Type B pancreatic cell (in vitro differentiated cells): ENCODE measurements at places on chromosomes 1 and 21.

DNA sequence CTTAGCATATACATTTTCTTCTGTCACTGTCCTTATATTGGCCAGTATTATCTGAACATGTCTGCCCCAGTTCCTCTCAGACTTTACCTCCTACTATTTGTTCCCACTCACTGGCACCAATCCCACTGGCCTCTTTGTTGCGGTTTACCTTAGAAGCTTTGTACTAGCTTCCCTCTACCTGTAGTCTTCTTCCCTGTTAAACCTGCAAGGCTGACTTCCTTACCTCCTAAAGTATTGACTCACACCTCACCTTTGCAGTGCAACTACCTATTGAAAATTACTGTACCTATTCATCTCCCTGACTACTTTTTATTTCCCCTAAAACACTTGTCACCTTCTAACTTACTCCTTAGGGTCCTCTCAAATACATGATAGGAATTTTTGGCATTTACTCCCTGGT lies 111.1 kb downstream of the CLEC20A start:
- H3K27me3 ChIP-seq, result no peaks in the 10 kb centered on the region
- H3K36me3 ChIP-seq, result peaks cover under 1% of the 10 kb centered on the region
- H3K4me1 ChIP-seq, result peaks cover 15% of the 10 kb centered on the region
- DNase-seq, result no peak
- H3K4me3 ChIP-seq, result no peak overlapping the region

GRCh38 chr1:198543670-198544260 lies 3.3 kb upstream of the ATP6V1G3 start:
- no peaks in the 10 kb centered on the region for H3K27me3 ChIP-seq
- H3K27ac ChIP-seq, result no peak overlapping the region
- DNase-seq, result no peak
- H3K4me1 ChIP-seq, result no peaks in the 10 kb centered on the region

GRCh38 chr1:30782361-30783255 lies 25.0 kb upstream of the LAPTM5 start:
- DNase-seq, result peak; percentile 83
- H3K4me3 ChIP-seq, result no peak overlapping the region
- no peaks in the 10 kb centered on the region for H3K36me3 ChIP-seq
- H3K4me1 ChIP-seq, result peaks cover 22% of the 10 kb centered on the region
- peaks cover 2% of the 10 kb centered on the region for H3K27me3 ChIP-seq

DNA sequence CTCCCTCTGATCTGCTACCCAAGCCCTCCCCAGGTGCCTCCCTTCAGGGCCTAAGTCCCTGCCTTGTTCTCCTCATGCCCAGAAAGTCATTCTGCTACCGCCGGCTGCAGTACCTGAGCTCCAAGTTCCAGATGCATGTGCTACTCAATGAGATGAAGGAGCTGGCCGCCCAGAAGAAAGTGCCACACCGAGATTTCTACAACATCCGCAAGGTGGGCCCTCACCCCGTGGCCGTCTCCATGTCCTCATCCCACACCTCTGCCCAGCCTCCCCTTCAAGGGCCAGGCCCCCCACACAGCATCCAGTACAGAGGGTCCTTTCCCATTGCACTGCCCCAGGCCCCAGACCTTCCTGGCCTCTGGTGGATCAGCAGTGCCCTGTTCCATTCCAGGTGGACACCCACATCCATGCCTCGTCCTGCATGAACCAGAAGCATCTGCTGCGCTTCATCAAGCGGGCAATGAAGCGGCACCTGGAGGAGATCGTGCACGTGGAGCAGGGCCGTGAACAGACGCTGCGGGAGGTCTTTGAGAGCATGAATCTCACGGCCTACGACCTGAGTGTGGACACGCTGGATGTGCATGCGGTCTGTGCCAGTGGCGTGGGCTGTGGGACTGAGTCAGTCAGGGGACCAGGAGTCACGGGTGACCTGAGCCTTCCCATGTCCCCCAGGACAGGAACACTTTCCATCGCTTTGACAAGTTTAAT lies 8.2 kb downstream of the AMPD2 start:
- H3K36me3 ChIP-seq, result peaks cover 4% of the 10 kb centered on the region
- H3K27ac ChIP-seq, result no peak overlapping the region
- H3K4me1 ChIP-seq, result peaks cover 11% of the 10 kb centered on the region
- DNase-seq, result peak; percentile 58
- no peaks in the 10 kb centered on the region for H3K27me3 ChIP-seq

GRCh38 chr1:119953266-119953998 lies 57.1 kb upstream of the ADAM30 start:
- H3K4me1 ChIP-seq, result no peaks in the 10 kb centered on the region
- peaks cover 24% of the 10 kb centered on the region for H3K36me3 ChIP-seq
- no peak overlapping the region for H3K27ac ChIP-seq
- H3K27me3 ChIP-seq, result no peaks in the 10 kb centered on the region
- no peak for DNase-seq
- no peak overlapping the region for H3K4me3 ChIP-seq

- H3K36me3 ChIP-seq, result no peaks in the 10 kb centered on the region
- peak overlapping the region; percentile 77 for H3K4me3 ChIP-seq
- H3K27ac ChIP-seq, result peak overlapping the region; percentile 70
- no peak for DNase-seq
- H3K4me1 ChIP-seq, result peaks cover 10% of the 10 kb centered on the region
These were observed 553 bp upstream of the SLC30A2 start for GRCh38 chr1:26046246-26047095.

- DNase-seq, result peak; percentile 81
- H3K27ac ChIP-seq, result peak within 1 kb of the TSS; percentile 81
- peaks cover 27% of the 10 kb centered on the region for H3K36me3 ChIP-seq
These were observed at the start of gene CYYR1 for GRCh38 chr21:26572702-26573381. Gene CYYR1 (minus strand): TSS chr21:26573286. CDS start chr21:26572940, 346 bp downstream.

DNA sequence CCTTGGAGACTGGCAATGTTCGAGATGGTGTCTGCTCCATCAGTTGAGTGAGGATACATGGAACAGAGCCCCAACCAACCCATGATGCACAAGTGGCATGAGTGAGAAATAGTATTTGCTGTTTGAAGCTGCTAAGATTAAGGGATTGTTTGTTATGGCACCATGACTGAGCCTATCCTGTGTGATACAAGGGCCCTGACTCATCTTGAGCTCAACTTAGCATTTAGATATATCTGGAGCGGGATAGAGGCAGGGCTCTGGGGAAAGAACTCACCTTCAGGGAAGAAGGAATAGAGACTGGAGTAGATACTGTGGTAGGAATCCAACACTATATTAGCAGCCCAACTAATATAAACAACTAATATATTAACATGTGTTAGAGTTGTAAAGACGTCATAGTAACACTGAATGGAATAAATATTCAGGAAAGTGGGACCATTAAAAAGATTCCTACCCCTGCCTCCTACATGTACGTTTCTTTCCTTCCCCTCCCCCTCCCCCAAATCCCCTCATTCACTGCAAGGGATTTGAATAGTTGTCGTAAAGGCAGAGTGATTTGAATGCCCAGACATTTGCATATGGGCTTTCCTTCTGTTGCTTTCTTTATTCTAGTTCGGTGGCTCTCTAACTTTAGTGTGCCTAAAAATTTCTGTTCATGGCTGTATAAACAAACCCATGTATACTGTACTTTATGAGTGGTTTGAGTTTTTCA lies 106.6 kb upstream of the POU3F1 start:
- no peak overlapping the region for H3K27ac ChIP-seq
- no peak for DNase-seq
- H3K4me3 ChIP-seq, result no peak overlapping the region
- H3K27me3 ChIP-seq, result peaks cover 29% of the 10 kb centered on the region
- H3K36me3 ChIP-seq, result no peaks in the 10 kb centered on the region

DNA sequence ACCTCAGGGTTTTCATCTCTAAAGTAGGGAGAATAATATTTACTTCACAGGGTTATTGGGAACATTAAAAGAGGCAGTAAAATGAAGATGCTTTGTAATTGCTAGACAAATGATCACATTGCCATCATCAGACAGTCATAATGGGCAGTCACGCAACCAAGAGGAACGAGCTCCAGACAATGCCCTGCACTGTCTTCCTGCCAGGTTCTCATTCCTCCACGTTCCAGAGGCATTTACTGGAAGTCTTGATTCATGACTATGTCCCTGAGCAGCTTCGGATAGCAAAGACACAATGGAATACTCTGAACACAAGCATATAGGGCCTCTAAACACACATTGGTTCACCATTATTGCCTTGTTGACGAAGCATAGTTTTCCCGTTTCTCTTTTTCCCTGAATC lies 389.7 kb downstream of the NTNG1 start:
- peaks cover 43% of the 10 kb centered on the region for H3K4me1 ChIP-seq
- no peak overlapping the region for H3K27ac ChIP-seq
- DNase-seq, result no peak
- H3K4me3 ChIP-seq, result no peak overlapping the region

DNA sequence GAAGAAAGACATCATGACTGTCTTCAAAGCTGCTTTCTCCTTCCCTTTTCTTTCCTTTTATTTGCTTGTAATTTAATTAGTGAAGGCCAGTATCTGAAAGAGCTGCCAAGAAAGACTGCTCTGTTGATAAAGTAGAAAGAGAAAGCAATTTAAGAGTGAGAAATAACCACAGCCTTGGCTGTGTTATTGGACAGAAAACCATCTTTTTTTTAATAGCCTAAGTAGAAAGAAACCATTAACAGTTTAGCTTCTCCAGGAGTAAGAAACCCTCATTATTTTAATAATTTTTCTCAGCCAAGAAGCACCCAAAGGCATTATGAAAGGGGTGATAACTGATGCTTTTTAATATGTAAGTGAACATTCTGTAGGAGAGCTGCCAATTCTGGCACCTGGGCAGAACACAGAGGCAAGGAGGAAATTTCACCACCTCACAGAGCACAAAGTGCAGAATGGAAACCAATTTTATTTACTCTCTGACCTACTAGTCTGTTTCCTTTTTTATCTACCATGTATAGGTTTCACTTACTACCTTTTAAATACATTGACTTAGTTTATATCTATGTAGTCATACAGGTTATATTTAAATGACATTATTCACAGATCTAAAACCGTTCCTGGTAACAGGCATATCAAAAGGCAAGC lies 703.2 kb downstream of the MRPL39 start:
- no peak for DNase-seq
- H3K4me3 ChIP-seq, result no peak overlapping the region
- H3K27me3 ChIP-seq, result no peaks in the 10 kb centered on the region
- no peak overlapping the region for H3K27ac ChIP-seq

- H3K36me3 ChIP-seq, result no peaks in the 10 kb centered on the region
- no peak overlapping the region for H3K4me3 ChIP-seq
- no peaks in the 10 kb centered on the region for H3K27me3 ChIP-seq
- DNase-seq, result no peak
These were observed 95.0 kb downstream of the TEX35 start for GRCh38 chr1:178607718-178608408.

- no peak overlapping the region for H3K4me3 ChIP-seq
- H3K27ac ChIP-seq, result no peak overlapping the region
- peaks cover 8% of the 10 kb centered on the region for H3K27me3 ChIP-seq
- H3K4me1 ChIP-seq, result no peaks in the 10 kb centered on the region
- no peak for DNase-seq
These were observed 11.2 kb upstream of the FCRL3 start for GRCh38 chr1:157711802-157712201.

DNA sequence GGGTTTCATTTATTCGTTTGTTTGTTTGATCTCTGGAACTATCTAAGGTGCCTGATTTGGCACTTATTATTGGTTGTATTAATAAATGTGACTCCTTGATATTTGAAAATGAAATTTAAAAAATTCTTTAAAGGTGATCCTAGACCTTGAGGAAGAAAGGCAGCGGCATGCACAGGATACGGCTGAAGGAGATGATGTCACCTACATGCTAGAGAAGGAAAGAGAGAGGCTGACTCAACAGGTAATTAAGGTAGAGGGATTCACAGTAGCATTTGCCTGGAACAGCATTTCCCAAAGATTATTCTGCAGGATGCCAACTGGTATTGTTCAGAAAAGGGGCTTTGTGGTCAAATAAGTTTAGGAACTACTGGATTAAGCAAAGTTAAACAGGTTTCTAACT lies 54.4 kb upstream of the WNT2B start:
- peaks cover 34% of the 10 kb centered on the region for H3K36me3 ChIP-seq
- DNase-seq, result no peak
- no peak overlapping the region for H3K27ac ChIP-seq
- no peak overlapping the region for H3K4me3 ChIP-seq
- no peaks in the 10 kb centered on the region for H3K27me3 ChIP-seq
- peaks cover 2% of the 10 kb centered on the region for H3K4me1 ChIP-seq

DNA sequence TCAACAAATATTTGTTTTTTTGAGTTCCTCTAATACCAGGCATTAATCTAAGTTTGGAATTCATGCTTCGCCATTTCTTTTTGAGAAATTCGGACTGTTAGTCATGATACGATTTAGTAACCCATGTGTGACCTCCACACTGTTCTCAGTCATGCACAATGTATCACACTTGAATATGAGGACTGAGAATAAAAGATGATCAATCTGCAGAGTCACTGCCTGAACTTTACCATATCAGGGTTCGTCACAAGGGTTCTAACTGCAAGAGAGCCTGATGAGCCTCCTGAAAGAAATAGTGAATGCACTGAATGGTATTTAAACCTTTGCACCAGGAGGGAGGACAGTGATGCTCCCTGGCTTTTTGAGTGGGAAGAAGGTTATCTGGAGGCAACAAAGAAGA lies 10.9 kb upstream of the FASLG start:
- no peak overlapping the region for H3K4me3 ChIP-seq
- DNase-seq, result no peak
- H3K4me1 ChIP-seq, result no peaks in the 10 kb centered on the region
- no peaks in the 10 kb centered on the region for H3K36me3 ChIP-seq

DNA sequence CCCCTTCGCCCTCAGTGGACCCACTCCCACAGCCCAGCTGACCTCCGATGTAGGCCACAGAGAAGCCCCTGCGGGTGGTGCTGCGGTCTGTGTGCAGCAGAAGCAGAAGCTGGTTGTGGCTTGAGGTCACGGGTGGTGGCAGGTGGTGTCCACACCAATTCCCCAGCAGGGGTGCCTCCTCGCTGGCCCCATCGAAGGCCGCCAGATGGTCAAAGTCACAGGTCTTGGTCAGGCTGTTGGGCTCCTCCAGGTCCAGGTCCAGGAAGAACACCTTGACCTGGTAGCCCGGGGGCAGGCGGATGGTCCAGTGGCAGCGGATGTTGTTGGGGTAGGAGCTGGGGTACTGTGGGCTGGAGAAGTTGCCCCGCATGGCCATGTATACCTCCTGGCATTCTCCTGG lies 13.1 kb downstream of the CDCP2 start:
- no peak for DNase-seq
- H3K36me3 ChIP-seq, result no peaks in the 10 kb centered on the region
- H3K4me1 ChIP-seq, result peaks cover 21% of the 10 kb centered on the region

DNA sequence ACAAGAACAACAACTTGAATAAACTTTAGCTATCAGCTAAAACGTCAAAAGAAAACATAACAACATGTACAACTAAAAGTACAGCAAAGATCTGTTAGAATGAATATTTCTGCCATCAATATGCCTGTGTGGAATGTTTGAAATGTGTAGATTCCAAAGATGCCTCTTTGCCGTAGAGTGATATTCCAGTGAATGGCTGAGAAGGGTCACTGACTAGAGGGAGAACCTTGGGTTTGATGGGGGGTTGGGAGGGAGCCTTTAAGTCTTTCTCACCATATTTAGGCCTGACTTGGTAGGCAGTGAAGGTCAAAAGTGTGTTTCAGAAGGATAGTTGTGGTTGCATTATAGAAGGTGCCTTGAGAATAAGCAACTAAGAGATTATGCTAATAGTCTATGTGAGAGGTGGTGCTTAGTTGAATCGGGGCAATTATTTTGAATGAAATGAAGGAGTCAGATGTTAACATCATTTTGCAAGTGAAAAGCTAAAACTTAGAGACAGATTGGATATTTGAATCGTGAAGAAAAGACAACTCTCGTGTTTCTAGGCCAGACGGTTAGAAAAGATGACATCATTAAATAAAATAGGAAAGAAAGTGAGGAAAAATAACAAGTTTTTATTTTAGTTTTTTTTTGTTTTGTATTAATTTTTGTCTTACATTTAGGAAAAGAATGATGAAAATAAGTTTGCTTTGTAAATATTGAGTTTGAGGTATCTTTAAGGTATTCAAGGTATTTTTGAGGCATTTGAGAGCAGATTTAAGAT lies 53.8 kb downstream of the PLA2G4A start:
- no peaks in the 10 kb centered on the region for H3K36me3 ChIP-seq
- no peak overlapping the region for H3K4me3 ChIP-seq
- no peaks in the 10 kb centered on the region for H3K4me1 ChIP-seq
